Activated CD4-positive, alpha-beta T cell treated with anti-CD3 and anti-CD28 coated beads, Interleukin-2, amount 50 U/mL, for 1 hour (primary cell): ENCODE measurements at places on chromosomes 1 and 21.

- no peak for DNase-seq
Measured at GRCh38 chr1:199307496-199308264, 668.8 kb downstream of the PTPRC start.

DNA sequence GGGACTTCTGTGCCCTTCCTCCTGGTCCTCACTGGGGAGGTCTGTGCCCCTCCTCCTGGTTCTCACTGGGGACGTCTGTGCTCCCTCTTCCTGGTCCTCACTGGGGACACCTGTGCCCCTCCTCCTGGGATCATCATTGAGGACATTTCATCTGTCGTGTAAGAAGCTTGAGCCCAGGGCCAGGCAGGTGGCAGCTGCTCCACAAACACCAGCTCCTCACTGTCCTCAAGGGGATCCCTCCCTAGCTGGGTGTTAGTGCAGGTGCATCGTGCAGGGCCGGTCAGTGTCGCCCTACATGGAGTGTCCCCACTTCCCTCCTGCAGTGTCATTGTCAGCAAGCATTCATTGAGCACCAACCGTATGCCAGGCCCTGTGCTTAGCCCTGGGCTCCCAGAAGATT lies 312.7 kb downstream of the PTPRU start:
- no peak for DNase-seq

- DNase-seq: no peak
Measured at GRCh38 chr1:26827106-26827604, 667 bp downstream of the ZDHHC18 start.

DNA sequence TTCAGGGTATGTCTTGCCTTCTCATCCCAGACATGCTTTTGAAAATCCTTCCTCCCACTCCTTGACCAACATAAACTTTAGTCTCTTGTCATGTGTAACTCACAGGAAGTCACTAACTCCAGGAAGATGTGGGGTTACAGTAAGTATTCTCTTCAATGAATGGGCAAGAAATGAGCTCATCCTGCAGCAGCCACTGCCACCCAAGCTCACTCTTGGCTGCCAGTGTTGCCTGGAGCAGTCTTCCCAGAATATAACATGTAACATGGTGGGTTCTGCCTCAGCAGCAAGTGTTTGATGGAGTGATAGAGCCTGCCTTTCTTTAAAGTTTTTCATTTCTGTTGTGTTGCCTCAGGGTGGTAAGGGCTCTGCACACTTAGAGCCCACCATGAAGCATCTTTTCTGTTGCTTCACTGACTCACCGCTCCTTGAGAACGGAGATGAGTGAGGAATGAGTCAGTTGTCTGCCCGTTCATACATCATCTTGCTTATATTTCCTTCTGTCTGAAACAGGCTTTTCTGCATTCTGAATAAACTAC lies 187.0 kb downstream of the TPR start:
- no peak for DNase-seq

DNA sequence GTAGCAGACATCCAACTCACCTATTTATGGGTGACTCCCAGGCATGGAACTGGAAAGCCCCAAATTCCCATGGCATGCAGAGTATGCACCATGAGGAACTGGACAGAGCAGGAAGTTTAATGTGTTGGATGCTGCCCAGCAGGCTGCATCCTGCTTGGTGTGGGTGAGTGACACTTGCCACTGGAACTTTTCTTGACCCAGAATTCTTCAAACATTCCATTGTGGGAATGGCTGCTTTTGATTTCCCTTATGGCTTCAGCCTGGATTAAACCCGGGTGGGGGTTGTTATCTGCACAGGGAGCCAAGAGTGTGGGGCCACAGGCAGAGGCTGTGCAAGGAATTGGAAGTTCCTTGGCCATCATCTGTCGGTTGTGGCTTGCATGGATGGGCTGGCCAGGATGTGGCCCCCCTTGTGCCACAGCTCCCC lies 26.9 kb upstream of the BACE2 start:
- no peak for DNase-seq

DNA sequence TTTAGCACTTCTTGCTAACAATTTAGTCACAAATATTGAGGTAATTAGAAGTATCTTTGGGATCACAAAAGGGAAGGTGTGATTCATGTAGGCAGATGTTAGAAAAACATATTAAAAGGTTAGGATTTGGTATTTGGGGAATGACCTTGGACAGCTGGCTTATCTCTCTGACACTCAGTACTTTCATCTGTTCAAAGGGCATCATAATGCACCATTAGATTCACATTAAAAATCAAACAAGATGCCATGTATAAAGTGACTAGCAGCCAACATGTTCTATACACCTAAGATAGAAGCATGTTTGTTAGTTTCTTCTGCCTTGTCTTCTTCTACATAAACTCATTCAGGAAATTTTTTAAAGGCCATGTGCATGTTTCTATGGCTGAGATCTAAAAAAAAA lies 56.5 kb upstream of the ESRRG start:
- no peak for DNase-seq

DNA sequence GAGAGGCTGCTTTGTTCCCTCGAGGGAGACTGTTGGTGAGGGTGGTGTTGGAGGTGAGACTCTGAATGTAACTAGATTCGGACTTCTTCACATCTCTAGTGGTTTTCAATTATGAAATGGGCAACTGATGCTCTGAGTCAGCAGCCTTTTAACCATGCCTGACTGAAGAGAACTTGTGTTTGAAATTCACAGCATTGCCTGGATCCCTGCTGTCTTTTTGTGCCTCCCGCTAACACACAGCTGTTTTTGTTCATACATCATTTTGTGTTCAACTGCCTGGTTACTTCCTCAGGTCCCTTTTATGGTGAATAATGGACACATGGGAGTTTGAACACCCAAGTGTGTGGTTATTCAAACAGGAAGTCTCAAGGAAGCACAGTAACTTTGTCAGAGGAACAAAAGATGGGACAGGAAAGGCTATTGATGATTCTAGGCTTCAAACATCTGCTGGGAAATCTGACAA lies 16.8 kb downstream of the LAMC1 start:
- DNase-seq: no peak

- no peak for DNase-seq
Measured at GRCh38 chr1:207282058-207282457, 39.4 kb upstream of the CD55 start.

GRCh38 chr1:205896351-205896750 lies 46.4 kb upstream of the PM20D1 start:
- no peak for DNase-seq

GRCh38 chr1:226938903-226939437 lies 1.1 kb upstream of the COQ8A start:
- no peak for DNase-seq

DNA sequence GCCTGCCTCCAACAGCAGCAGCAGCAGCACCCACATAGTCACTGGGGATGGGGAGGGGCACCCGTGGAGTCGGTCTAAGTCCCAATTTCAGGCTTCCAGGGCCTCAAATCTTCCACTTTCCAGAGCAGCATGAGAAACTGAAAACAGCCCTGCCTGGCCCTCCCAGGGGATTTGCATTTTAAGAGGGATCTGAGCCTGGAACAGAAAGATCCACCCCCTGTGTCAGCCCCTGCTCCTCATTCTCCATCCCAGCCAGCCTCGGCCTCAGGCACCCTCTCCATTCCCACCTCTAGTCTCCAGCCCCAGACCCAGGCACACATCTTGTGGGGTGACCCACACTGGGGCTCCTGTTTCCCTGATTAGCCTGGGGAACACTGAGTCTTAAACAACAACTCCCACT lies 51.8 kb downstream of the FBXO2 start:
- no peak for DNase-seq

DNA sequence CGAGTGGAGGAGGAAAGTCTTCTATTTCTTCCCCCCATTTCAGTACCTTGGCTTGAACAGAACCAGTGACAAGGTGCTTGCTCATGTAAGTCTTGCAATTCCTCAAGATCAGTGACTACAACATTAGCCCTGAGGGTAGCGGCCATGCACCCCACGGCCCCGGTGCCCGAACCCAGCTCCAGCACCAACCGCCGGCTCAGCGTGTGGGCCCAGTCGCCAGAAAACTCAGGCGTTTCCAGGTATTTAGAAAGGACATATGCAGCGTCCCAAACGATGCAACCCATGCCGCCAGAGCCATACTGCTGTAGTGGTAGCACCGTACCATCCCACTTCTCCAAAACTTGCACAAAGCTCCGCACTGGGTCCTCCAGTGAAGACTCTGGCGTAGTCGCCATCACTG lies 11.2 kb upstream of the MANEAL start:
- no peak for DNase-seq

DNA sequence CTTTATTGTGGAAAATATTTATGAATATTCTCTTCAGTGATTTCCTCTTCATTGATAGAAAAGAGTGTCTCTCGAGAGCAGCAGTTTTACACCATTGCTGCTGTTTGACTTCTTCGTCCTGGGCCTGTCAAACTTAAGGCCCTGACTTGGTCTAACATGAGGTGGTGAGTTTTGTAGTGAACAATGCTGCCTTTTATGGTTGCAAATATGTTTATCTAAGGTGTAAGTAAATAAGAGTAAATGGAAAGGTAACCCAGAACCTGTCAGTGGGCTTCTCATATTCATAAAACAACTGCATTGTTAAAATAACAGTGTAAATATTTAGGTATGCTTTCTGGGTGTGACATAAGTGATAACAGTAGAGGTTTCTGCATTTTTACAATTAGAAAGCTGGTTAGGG lies 62.8 kb upstream of the SCCPDH start:
- no peak for DNase-seq

GRCh38 chr1:55937840-55938375 lies 641.5 kb downstream of the PLPP3 start:
- no peak for DNase-seq

DNA sequence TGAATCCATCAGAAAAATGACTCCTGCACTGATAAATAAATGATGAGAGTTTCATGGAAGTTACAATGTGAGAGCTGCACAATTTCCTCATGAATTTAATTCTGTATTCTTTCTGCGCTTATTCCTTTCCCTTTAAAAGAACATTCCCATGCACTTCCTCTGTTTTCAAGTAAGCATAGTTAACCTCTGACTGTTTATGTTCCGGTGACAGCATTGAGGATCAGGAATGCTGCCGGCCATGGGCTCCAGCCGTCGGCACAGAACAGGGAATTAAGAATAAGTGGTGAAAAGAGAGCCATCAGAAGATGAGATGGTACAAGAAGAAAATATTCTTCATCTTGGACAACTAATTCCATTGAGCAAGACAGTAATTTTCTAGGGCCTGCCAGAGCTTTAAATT lies 65.3 kb downstream of the SUSD4 start:
- no peak for DNase-seq

DNA sequence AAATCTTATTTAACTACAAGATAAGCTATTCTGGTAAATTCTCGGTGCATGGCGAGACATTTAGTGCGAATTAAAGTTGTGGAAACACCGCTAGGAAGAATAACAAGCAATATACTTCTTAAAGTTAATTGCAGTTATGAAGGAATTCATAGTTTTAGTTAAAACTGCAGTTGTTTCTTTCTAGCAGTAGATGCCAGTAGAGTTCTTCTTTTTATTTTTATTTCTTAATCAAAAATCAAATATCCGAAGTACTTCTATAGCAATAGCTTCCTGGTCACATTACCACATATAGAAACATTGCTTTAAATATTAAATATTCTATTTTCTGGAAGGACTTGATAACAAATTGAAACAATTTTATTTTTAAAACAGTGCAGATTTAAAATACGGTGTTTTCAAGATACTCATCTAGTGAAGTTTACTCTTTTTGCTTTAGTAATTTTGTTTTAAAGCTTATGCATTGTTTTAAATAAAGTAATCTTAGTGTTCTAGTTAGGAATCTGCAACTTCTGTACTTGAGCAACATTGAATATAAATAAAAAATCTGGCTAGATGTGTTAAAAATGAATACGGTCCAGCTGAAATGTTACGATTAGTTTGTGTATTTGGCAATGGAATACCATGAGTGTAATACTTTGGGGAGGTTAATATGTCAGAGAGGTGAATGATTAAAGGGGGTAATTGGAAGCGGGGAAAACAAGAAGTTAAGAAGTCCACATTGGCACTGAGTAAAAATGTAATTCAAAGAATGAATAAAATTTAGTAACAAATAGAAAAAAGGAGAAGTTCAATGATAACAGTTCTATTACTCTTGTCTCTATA lies 2.7 kb upstream of the PRKACB start:
- DNase-seq: no peak

GRCh38 chr1:44881011-44881632 lies 38.1 kb upstream of the PTCH2 start:
- DNase-seq: no peak

DNA sequence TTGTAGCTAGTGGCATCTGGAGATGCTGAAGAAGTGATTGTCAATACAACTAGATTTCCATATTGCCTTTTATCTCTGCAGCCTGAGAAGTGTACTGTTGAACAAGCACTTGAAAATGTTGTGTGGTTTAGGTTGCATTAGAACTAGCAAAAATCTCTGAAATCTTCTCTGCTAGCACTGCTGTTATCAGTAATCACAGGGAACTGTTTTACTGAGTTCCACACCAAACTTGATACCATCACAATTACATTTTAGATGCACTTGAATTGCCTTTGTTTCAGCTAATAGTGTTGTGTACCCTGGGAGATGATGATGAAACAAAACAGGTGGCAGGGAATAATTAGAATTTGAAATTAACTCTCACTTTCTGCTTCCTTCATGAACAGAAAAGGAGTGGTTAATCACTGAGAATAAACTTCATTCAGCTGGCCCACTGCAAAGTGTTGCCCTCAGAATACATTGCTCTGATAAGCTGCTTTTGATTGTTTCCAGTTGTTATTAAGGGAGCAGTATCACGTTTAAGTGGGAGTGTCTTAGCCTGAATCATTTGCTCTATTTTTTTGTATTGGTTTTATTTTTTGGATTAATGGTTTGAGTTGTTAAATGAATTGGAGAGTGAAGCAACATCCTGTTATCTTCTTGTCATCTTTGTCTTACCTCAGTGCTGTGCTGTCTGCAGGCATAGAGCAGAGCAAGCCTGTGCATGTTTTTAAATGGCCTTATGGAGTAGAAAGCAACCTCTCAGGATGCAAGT lies 13.0 kb downstream of the FAM20B start:
- no peak for DNase-seq

DNA sequence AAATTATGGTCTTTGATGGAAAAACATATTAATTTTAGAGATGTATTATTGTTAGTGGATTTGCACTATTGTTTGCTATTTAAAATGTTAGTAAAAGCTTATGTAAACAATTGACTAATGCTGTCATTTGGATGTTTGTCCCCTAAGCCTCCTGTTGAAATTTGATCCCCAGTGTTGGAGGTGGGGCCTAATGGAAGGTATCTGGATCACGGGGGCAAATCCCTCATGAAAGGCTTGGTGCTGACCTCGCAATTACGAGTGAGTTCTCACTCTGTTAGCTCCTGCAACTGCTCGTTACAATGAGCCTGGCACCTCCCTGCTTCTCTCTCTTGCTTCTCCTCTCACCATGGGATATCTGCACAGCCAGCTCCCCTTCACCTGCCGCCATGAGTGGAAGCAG lies 14.3 kb downstream of the TMEM35B start:
- no peak for DNase-seq

GRCh38 chr1:221751226-221751887 lies 9.5 kb upstream of the DUSP10 start:
- no peak for DNase-seq
